ENCODE measurements at places on chromosomes 1 and 21.

DNA sequence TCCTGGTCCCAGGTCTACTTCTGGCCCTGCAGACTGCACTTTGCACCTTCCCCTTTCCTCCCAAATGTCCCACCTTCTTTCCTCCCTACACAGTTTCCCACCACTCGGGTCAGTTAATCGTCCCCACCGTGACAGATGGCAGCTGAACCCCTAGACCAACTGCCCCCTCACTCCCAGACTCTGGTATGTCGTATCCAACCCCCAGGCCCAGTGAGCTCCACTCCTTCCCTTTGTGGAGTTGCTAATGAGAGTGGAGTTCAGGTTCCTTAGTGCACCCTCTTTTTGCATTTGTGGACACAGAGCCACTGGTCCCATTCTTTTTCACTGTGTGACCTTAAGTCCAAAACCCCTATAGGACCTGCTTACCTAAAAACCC, 1.8 kb downstream of the MAN1C1 start:
- no peak for DNase-seq

- DNase-seq, result no peak
These were observed 785.9 kb upstream of the TPTE start for GRCh38 chr21:9735421-9735961.

DNA sequence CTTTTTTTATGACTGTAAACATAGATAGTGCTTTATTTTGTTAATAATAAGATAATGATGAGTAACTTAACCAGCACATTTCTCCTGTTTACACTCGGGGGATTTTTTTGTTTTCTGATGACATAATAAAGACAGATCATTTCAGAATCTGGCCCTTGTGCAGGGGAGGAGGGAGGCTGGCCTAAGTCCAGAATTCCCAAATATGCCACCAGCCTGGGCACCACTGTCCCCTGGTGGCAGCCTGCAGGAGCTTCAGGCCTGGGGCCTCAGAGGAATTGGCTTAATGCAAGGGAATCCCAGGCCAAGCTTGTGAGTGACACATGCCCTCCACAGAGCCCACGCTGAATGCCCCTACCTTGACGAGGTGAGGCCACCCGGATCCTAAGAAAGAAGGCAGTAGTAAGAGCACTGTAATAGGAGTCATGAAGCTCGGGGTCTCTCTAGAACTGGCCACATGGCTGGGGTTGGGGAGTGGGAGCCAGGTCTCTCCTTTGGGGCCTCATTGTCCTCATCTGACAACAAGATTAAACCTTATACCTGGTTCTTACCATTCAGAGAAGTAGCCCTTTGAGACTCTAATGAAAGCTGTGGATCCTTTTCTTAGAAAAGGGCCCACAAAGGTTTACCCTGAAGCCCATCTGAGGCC, 24.1 kb downstream of the ETNK2 start:
- DNase-seq, result no peak

DNA sequence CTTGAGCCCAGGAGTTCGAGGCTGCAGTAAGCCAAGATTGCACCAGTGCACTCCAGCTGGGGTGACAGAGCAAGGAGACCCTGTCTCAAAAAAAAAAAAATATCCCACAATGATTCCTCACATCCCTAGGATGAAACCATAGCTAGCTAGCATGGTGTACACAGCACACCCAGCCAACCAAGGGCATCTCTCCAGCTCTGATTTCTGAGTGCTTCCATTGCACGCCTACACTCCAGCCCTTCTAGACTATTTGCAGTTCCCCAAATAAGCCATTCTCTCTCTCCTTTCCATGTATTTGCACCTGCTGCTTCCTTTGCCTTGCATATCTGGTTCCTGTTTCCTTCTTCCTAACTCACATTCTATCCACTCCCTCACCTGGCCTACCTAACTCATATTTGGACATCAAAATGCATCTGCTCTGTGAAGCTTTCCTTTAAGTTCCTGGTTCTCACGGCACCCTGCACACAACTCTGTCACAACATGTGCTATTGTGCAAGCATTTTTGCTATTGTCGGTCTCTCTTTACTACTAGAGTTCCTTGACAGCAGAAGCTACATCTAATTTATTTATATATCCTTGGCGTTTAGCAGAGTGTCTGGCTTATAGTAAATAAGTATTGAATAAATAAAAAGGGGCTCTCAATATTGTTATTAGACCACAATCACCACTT, 2.4 kb upstream of the ELAPOR1 start:
- DNase-seq, result no peak

GRCh38 chr1:200248541-200248940, 161.3 kb downstream of the ZNF281 start:
- no peak for DNase-seq
